ENCODE measurements at places on chromosomes 13 and 19.

DNA sequence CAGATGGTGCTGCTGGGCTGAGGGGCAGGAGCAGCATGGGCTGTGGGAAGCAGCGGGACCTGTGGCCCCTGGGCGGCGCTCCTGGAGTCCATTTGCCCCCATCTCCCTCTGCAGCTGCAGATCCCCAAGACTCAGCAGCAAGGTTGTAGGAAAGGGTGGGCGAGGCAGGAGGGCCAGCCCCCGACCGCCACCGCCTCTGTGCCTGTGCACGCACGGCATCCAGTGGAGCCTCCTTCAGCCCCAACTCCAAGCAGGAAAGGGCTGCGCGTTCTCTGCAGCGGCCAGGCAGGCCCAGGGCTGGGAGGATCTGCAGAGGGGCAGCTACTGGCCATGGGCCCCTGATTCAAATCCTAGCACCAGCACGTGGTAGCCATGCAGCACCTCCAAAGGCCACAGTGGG, 20.8 kb downstream of the DPF1 start:
- no peak for DNase-seq

DNA sequence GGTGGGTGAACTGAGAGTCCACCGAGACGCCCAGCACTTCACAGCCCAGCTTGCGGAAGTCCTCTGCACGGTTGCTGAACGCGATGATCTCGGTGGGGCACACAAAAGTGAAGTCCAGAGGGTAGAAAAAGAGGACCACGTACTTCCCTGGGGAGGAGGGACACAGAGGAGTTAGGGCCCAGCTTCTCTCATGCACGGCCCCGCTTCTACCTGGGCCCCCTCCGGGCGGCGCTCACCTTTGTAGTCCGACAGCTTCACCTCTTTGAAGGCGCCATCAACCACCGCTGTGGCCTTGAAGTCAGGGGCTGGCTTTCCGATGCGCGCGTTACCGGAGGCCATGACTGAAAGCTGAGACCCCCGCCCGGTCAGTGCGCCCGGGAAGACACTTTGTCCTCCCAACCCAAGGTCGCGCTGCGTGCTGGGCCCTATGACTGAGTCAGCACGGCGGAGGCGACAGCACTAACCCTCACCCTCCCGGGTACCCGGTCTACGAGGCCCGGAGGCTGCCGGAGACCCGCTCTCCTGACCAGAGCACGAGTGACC, 606 bp downstream of the PRDX2 start:
- no peak for DNase-seq

GRCh38 chr19:46349311-46349993, 2.6 kb downstream of the PPP5C start:
- DNase-seq: no peak

DNA sequence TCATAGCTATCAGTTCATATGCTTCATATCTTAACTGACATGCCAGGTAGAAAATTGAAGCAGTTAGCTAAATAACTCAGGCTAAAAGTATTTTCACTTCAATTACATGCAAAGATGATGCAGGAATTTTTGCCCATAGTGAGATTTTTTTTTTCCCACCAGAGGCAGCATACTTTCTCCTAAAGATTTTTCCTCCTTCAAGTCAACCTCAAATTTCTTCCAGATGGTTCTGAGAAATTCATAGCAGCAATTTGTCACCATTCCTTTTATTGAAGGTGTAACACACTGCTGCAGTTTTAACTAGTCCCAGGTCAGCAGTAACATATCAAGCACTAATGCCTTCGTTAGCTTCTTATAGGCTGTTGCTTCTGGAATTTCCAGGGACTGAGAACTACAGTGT, 141.9 kb downstream of the SUCLA2 start:
- no peak for DNase-seq

DNA sequence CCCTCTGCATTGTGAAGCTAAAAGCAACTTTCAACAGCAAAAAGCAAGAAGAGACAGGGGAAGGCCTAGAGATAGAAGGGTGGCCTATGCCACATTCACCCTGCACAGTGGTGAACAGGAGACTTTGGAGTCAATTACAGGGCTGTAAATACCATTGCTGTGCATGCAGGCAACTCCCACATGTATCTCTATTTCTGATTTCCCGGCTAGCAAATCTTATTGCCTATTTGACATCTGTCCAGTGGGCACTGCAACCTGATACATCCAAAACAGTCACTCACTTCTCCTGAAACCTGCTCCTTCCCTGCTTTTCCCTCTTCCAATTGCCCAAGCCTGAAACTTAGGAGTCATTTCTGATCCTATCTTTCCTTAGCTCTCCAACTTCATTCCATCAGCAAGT, 13.4 kb downstream of the RUBCNL start:
- no peak for DNase-seq

DNA sequence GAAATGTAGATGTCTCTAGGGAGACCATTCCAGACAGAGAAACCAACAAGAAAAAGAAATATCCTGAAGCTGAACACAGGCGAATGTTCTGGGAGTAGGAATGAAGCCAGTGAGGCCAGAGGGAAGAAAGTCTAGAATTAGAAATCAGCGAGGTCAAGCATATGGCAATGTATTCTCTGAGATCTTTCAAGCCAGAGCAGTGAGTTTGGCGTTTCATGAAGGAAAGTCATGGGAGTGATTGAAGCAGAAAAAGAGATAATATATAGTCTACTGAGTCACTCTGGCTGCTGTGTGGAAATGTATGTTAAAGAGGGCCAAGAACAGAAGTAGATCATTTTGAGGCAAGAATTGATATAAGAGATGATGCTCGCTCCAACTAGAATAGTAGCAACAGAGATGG, 576.0 kb downstream of the PCDH17 start:
- DNase-seq: no peak

DNA sequence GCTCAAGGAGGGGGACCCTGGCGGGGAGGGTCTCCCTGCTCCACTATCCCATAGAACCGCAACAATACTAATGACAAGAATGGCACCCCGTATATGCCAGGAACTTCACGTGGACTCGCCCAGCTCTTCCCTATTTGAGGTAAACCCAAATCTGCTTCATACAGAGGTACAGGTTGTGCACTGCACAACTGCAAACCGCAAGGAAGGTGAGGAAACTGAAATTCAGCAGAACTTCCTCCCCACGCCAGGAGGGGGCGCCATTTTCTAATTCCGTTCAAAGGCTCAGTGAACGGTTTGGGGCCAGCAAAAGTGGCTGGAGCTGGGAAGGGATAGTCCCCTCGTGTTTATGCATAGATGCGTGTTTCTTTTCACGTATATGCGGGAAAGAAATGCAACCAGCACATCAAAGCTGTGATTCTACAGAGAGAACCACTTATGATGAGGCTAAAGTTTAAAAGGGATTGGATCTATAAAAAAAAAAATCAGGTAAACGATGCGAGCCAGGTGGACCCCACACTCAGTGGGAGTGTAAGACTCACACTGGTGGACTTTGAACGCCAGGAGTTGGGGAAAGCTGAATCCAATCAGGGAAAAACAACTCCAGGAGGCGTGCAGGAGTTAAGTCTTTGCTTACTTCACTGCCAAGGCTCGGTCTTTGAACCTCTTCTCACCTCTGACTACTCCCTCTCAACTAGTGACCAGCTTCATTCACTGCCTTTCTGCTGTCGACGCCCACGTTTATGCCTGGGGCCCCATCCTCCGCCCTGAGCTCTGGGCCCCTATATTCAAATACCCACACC, 20.3 kb downstream of the C19orf81 start:
- no peak for DNase-seq

GRCh38 chr13:42041684-42042035, 6.8 kb upstream of the DGKH start:
- peak; percentile 80 for DNase-seq

GRCh38 chr13:66778461-66778860, 451.7 kb downstream of the PCDH9 start:
- DNase-seq: no peak

DNA sequence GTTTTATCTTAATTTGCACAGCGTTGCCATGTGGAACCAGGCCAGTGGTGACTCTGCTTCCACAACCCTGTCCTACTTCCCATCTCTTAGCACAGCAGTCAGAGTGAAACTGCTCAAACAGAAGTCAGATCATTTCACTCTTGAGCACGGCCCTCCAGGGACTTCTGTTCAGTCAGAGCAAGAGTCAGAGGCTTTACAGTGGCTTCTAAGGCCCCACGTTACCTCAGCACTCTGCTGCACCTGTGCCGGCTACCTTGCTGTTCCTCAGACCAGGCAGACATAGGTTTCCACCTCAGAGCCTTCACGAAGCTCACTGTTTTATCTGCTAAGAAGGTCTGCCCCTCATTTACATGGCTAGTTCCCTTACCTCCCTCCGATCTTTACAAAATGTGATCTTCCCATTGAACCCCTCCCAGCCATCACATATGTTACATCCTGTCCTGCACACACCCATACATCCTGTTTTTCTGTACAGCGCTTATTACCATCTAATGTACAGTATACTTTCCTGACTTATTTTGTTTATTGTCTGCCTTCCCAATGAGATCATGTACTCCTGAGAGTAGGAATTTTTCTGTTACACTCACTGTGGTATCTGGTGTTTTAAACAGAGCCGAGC, 41.6 kb downstream of the TM9SF2 start:
- DNase-seq: no peak

- DNase-seq: no peak
Observed at GRCh38 chr13:27783111-27783510, 9.2 kb upstream of the GSX1 start.

DNA sequence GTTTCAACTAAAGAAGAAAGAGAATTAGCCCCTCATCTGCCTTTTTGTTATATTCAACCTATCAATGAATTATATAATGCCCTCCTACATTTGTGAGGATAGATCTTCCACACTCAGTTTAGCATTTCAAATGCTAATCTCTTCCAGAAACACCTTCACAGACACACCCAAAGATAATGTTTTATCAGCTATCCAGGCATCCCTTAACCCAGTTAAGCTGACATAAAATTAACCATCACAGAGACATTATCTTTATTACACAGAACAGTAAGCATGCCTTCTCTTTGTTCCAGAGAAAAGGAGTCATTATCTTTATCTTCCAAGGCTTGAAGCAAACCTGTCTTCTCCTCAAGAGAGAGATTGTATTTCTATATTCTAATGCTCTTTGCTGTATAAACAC, 53.1 kb downstream of the PCDH20 start:
- DNase-seq: no peak

- peak; percentile 38 for DNase-seq
Observed at GRCh38 chr13:110108348-110109139, 198.4 kb downstream of the COL4A1 start.

DNA sequence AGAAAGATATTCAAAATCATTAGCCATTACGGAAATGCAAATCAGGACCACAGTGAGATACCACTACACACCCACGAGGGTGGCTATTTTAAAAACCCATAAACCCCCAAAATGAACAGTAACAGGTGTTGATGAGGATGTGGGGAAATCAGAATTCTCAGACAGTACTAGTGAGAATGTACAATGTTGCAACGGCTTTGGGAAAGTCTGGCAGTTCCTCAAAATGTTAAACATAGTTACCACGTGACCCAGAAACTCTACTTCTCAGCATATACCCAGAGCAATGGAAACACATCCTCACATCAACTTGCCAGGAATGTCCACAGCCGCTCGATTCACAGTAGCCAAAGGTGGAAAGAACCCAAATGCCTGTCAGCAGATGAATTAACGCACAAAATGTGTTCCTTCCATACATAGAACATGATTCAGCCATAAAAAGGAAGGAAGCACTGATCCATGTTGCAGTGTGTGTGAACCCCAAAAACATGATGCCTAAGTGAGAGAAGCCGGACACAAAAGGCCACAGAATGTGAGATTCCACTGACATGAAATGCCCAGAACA, 7.0 kb downstream of the PLVAP start:
- no peak for DNase-seq

- peak; percentile 17 for DNase-seq
Observed at GRCh38 chr13:79541426-79542049, 60.6 kb downstream of the NDFIP2 start.

- DNase-seq: no peak
Observed at GRCh38 chr13:21232599-21232998, 56.1 kb downstream of the MRPL57 start.
